Suppressor macrophage treated with lipopolysaccharide for 1 hour (primary cell): ENCODE measurements at places on chromosomes 5 and 9.
A peak's percentile ranks its signal among the peaks of the same experiment; 100 is the strongest.

DNA sequence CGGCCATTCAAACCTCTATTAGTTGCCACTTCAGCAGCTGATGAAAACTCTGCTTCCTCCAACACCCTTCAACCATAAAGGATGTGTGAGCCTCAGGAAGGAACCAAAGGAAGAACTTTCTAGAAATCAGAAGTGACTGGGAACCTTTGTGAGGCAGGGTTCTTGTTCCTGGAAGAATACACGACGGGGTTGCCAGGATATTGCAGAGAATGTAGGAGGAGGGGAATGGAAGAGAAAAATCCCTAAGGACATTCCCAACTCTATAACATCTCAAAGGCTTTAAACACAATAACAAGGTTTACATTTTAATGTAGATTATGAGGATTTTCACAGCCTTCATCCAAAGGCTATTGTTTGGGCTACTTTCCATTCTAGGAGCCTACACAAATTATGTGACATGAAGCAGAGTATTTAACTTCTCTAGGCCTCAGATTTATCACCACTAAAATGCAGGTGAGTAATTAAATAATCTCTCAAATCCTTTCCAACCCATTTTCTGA lies 147.7 kb downstream of the GLIS3 start:
- no peak for DNase-seq

DNA sequence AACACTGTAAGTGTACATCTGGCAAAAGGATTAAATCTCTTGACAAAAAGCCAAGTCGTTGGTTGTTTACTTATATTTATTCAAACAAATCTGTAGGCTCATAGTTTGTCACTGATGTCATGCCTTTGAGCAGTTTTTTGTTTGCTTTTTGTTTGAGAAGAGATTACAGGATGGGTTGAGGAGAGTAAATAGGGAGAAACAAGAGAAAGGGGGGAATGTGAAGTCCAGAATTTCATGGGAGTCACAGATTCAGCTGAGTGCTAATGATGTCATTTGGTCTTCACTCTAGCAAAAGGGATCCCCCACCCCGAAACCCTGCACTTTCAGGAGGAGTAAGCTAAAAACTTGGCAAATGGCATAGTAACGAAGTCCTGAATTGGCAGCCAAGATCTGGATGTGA lies 337.4 kb downstream of the GLIS3 start:
- no peak for DNase-seq

GRCh38 chr5:149280124-149280523 lies 8.5 kb downstream of the AFAP1L1 start:
- DNase-seq: no peak

DNA sequence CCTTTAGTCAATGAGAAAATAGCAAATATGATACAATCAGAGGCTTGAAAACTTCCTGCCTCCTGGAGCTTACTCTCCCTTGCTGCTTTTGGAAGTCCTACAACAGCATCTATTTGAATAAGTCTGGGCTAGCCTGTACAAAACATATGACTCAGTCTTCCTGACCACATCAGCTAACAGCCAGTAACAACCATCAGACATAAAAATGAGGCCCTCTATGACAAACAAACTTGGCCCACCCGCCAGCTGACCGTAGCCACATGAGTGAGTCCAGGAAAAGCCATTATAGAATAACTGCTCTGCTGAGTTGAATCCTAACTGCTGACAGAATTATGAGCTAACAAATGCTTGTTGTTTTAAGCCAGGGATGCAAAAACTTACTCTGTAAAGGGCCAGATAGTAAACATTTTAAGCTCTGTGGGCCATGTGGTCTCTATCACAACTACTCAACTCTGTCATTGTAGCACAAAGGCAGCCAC lies 347.6 kb downstream of the PTPRD start:
- DNase-seq: no peak

GRCh38 chr5:153953411-153953810 lies 85.3 kb downstream of the FAM114A2 start:
- no peak for DNase-seq

DNA sequence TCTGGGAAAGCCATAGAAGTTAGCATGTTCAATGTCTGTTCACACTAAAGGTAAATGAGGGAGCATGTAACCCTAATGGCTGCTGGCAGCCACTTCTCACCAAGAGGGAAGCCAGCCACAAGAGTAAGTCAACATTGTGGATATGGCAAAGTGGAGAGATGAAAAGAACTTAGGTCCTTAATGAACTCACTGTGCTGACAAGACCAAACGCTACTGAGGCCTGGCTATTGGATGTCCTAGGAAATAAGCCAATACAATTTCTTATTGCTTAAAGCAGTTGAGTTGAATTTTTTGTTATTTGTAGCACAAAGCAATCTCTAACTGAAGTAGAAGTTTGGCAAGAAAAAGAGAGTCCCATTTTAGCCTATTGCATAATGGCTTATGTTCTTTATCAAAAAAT lies 6.8 kb downstream of the GPR150 start:
- DNase-seq: no peak

- no peak for DNase-seq
Measured at GRCh38 chr5:135055396-135055795, 21.4 kb upstream of the PITX1 start.

DNA sequence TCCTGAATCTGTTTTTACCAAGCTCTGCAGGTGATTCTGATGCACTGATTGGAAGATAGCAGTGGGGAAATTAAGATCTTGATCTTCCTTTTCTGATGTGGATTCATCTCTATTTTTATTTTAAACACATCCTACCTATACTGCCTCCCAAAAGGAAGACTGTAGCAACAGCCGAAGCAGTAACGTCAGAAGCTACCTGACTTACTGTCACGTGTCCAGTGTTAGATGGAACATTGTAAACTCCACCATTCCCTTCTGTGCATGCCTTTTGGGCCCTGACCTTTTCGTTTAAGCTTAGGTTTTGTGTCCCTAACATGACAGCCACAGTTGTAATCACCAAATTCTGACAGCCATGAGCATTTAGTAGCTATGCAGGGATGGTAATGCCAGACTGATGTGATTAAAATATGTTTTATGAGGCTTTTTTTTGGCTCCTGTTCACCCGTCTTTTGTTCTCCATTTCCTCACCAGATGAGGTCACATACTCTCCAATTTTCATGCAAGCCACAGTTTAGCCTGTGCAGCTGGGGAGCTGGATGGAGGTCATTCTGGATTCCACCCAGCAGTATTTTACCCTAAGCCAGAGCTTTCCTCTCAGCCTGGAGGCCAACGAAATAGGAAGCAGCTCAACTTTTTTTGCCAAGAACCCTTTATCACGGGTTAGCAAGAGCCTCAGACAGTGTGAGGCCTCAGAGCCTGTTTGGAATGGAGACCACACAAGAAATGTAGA lies 15.6 kb upstream of the FOXD1 start:
- no peak for DNase-seq

DNA sequence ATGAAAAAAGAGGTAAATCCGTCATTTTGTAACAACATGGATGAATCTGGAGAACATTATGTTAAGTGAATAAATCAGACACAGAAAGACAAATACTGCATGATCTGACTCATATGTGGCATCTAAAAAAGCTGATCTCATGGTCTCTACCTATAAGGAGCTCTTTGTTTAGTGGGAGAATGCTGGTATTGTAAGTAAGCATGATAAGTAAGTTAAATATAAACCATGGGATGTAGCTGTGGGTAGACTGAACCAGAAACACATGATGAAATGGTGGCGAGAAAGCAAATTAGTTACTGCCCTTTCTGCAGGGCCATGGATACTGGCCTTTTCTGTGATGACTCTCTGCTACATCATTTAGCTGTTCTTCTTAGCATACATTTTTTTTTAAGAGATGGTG lies 66.4 kb upstream of the RUSC2 start:
- no peak for DNase-seq

GRCh38 chr9:99356512-99356971 lies 134.5 kb downstream of the SEC61B start:
- peak; percentile 93 for DNase-seq

- no peak for DNase-seq
Measured at GRCh38 chr5:87413343-87413645, 564 bp upstream of the CCNH start.

GRCh38 chr5:27010646-27011045 lies 27.7 kb downstream of the CDH9 start:
- DNase-seq: no peak

GRCh38 chr9:136567651-136568287 lies 21.9 kb upstream of the NOTCH1 start:
- DNase-seq: no peak

DNA sequence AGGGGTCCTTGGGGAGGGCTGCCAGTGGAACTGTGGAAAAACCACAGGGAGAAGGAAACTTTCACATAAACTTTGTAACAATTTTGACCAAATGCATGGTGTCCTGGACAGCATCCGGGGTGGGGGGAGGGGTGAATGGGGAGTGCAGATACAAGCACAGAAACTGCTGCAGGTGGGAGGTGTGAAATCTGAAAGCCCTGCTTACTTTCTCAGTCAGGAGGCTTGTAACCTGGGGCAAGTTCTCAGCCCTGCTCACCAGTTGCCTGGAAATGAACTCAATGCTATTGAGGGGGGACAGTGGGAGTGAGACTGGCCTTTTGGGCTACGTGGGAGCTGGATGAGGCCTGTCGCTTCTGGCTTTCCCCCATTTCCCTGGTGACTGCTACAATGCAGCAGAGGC lies 694.5 kb upstream of the ZNF608 start:
- DNase-seq: no peak

DNA sequence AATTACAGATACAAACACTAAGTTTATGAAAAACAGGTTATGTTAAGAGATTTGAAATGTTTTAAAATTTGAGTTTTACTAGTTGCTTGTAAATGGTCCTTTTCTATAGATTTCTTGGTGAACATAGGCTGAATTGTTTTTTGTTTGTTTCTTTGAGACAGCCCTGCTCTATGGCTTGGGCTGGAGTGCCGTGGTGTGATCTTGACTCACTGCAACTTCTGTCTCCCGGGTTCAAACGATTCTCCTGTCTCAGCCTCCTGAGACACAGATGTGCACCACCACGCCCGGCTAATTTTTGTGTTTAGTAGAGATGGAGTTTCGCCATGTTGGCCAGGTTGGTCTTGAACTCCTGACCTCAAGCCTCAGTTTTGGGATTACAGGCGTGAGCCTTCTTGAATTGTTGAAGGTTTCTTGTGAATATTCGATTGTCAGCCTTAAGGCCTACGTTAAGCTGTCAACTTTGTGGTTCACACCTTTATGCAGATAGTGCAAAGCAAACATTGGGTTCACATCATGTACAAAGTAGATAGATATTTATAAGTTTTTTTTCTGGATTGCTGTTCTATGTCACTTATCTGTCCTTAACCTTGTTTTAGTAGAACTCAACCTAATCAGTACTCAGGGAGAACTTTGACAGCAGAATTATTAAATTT lies 26.2 kb downstream of the UHRF2 start:
- DNase-seq: no peak

- no peak for DNase-seq
Measured at GRCh38 chr9:131976157-131977108, 103.2 kb downstream of the MED27 start.

GRCh38 chr9:121373011-121373729 lies 3.1 kb upstream of the STOM start:
- DNase-seq: no peak

GRCh38 chr9:135297456-135298075 lies 182.0 kb upstream of the PPP1R26 start:
- no peak for DNase-seq

DNA sequence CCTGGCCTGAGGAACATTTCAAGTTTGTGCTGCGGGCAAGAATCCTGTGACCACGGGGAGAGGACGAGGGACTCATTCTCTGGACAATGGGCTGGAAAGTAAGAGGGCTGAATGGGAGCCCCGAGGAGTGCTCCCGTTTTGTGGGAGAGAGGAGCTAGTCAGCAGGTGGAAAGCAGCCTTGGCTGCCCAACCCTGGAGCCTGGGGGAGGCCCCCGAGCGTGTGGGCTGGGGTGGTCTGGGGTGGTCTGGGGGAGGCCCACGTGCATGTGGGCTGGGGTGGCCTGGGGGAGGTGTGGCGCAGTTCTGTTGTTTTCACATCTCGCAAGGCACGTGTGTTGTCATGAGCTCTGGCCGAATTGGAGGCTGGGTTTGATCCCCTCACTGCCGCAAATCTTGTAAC lies 27.5 kb downstream of the EHMT1 start:
- no peak for DNase-seq

DNA sequence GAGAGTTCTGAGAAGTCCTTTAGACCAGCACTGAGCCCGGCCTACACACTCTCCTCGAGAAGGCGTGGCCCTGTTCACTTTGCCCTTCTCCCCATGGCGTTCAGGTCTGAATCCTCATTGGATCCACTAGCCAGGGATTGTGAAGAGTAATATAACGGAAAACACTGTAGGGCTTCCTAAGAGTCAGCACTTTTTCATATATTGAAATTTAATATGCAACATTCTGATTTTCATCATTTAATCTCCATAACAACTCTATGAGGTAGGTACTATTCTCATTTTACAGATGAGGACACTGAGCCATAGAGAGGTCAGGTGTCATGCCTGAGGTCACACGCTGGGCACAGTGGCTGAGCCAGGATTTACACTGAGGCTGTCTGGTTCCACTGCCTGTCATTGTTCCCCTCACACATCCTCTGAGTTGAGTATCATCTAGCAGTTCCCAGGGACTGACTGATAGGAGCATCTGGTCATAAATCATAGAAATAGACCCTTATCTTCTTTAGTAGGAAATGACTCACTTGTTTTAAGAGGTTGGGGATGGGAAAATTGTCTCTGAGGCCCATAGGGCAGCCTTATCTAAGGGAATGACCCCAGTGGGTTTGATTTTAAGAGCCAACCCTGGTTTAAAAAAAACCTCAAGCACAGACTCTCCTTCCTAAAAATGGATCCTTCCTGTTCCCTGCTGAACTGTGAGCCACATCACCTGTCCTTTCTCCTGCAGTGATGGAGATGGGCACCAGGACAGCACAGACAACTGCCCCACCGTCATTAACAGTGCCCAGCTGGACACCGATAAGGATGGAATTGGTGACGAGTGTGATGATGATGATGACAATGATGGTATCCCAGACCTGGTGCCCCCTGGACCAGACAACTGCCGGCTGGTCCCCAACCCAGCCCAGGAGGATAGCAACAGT lies 41.2 kb downstream of the THBS4 start:
- DNase-seq: no peak

- no peak for DNase-seq
Measured at GRCh38 chr9:113650207-113651131, 186.9 kb downstream of the RGS3 start.

DNA sequence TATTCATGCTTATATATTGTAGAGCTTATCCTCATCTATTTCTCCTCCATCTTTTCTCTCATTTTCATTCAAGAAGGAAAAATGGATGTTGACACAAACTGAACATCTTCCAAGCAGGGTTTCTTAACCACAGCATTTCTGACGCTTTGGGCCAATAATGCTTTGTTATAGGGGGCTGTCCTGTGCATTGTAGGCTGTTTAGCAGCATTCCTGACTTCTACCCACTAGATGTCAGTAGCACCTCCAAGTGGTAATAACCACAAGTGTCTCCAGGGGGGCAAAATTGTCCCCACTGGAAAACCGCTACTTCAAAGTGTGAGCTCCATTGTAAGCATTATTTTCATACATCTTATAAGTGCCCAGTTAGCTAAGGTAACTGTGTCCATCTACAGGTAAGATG lies 2.6 kb upstream of the TXNDC8 start:
- DNase-seq: no peak

DNA sequence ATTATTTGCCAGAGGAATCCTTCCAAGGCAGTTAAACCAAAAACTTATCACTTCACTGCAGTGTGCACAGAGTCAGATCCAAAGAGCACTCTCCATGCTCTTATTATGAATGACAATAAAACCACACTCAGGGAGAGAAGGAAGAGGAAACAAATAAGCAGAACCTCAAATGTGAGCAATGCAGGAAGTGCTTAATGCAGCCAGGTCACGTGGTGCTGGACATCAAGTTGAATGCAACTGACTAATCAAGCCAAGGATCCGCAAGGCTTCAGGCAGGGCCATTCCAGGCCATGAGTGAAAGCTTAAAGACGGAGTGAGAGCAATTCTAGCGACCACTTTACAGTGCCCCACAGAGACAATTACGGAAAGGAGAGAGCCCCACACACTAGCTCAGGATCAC lies 230.4 kb upstream of the PUM3 start:
- peak; percentile 43 for DNase-seq
